ENCODE measurements at places on chromosomes 2 and 18.

GRCh38 chr2:59866436-59866835 lies 687.0 kb downstream of the BCL11A start:
- DNase-seq: no peak

GRCh38 chr2:172739661-172740266 lies 4.1 kb downstream of the RAPGEF4 start:
- no peak for DNase-seq

DNA sequence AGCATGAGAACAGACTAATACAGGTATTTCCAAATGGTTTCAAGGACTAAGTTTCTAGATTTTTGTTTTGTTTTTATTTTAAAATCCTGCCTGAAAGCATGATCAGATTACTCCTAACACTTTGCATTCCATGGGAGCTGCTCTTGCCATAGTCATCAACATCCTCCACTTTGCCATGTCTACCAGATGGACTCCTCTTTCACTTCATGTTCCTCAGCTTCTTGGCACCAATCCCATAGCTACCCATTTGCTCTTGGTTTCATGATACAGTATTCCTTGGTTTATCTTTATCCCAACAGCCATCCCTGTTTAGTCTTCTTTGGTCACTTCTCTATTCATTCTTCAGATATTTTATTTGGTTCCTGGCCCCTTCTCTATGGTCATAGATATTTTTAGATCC lies 154.2 kb upstream of the CCDC195 start:
- no peak for DNase-seq

GRCh38 chr2:118056165-118056534 lies 32.1 kb upstream of the INSIG2 start:
- DNase-seq: no peak

DNA sequence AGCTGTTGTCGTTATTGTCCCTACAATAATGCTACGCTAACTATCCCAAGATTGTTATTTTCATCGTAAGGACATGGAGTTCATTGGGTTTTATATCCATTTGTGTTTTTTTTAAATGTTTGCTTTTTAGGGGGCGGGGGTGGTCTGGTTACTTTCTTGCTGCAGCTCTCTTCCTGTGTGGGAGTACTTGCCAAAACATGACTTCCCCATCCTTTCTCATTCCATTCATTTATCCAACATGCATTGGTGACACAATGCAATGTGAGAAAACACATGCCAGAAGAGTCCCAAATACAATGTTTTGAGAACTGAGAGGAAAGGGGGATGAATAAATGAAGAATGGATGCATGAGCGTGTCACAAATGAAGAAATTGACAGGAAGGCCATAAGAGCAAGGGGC lies 55.9 kb downstream of the E2F6 start:
- DNase-seq: no peak

DNA sequence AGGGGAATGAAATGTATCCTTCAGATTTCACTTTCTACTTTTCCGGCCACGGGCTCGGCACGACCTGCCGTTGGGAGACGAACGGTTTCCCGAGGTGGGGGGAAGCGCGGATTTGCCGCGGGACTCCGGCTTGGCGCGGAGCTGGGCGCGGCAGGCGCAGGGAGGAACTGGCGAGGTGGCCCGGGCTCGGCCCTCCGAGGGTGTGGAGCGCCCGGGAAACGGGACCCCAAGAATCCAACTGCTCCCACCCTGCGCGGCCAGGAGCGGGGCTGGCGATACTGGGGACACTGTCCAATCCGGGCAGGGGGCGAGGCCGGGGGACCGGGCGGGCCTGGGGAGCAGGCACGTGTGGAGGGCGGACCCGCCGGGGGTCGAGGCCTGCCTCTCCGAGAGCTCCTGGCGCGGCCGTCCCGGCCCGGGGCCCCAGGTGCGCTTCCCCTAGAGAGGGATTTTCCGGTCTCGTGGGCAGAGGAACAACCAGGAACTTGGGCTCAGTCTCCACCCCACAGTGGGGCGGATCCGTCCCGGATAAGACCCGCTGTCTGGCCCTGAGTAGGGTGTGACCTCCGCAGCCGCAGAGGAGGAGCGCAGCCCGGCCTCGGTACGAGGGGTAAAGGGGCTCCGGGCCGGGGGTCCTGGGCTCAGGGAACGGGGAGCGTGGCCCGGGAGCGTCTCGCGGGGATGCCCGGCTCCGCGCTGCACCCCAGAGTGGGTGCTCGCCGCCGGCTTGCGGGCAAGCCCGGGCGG lies at the start of gene ANXA4:
ANXA4 (plus strand) TSS at position 560 of the 747 bp plus-strand sequence. CDS start 39,432 bp downstream, outside the sequence.
- no peak for DNase-seq

GRCh38 chr2:143909577-143910353 lies 610.2 kb downstream of the ZEB2 start:
- DNase-seq: no peak

GRCh38 chr2:187646556-187646955 lies 92.3 kb upstream of the TFPI start:
- no peak for DNase-seq

DNA sequence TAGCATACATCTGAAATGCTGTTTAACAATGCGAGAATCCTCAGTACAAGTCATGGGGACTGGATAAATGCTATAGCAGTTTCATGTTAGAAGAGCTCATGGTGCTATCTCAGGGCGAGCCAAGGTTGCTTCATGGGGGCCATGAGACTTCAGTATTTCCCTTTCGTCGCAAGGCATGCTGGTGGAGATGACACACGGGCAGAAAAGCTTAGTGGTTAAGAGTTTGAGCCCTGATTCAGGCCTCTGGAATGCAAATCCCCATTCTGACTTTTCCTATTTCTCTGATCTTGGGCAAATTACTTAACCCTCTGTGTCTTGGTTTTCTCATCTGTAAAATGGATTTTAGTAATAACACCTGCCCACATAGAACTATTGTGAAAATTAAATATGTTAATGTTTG lies 57.4 kb upstream of the EPHA4 start:
- no peak for DNase-seq

DNA sequence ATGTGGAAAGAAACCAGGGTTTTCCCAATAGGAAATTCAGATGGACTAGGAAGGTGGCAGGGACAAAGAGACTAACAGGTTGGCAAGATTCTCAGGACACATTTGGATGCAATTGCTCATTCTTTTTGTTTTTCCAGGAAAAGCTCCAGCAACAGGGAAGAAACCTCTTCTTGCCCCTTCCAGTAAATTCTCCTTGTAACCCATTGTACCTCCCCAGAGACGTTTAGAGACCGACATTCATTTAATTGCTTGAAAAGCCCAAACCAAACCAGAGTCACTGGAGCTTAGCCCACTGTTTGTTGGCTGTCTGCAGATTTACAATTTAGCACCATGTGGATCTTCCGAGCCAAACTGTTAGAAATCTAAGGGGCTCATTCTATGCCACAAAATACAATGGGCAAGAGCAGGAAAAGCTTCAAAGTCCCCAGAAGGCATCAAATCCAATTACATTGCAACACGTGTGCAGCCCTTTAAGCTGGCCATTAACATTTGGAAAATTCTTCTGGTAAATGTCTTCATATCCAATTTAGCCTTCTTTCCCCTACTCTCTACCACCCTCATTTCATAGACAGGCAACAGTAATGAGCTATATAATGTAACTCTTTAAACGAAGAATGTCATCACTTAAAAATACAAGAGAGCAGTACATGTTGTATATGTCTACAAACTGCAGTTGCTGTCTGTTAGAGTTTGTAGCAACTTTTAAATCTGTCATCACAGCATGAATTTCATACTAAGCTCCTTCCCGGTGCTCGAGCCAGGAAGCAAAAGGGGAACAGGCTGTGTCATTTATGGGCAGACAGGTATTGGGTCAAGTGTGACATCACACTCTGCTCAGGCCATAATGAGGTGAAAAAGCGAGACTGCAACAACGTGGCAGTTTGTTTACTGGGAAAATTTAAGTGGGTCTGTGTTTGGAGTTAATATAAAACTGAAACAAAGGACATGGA lies 235.6 kb upstream of the HNRNPA3 start:
- DNase-seq: no peak

DNA sequence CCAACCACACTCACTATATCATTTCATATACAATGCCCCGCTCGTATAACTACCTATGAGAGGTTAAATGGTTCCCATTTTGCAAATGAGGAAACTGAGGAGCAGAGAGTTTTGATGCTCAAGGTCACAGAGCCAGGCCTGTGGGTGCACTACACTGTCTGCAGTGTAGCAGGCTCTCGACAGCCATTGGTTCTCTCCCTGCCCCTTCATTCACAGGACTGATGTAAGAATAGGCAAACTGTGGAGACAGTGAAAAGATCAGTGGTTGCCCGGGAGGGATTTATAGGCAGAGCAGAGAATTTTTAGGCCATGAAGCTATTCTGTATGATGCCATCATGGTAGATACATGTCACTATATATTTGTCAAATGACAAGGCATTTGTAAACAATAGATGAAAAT lies 39.0 kb upstream of the LBH start:
- no peak for DNase-seq

DNA sequence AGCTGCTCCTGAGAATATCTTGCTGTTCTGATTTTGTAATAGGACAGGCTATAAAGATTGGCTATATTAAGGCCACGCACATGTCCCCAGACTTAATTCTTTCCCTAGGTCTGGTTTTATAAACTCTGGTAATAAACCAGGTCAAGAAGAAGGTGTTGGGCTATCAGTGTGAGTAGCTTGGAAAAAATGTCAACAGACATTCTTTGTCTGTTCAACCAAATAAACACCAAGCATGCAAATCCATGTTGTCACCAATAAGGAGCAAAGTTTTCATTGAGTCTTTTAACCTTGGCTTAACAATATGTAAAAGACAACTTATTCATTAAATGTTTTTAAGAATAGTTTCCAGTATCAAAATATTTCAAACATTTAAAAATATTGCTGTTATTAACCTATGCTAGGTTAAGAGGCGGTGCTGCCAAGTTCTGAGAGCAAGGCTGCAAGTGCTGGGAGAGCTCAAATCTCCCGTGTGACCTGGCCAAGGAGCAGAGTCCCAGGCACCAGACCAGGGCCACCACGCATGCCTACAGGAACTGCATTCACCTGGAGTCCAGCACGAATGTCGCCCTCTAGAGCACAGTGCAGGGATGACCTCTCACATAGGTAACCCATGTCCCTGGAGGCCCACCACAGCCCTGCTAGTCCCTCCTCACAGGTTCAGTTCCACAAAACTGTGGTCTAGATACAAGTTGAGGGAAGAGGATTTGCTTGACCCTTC lies 120.5 kb upstream of the POU3F3 start:
- DNase-seq: no peak

- no peak for DNase-seq
These were observed 16.9 kb upstream of the ALMS1 start for GRCh38 chr2:73368781-73369180.

DNA sequence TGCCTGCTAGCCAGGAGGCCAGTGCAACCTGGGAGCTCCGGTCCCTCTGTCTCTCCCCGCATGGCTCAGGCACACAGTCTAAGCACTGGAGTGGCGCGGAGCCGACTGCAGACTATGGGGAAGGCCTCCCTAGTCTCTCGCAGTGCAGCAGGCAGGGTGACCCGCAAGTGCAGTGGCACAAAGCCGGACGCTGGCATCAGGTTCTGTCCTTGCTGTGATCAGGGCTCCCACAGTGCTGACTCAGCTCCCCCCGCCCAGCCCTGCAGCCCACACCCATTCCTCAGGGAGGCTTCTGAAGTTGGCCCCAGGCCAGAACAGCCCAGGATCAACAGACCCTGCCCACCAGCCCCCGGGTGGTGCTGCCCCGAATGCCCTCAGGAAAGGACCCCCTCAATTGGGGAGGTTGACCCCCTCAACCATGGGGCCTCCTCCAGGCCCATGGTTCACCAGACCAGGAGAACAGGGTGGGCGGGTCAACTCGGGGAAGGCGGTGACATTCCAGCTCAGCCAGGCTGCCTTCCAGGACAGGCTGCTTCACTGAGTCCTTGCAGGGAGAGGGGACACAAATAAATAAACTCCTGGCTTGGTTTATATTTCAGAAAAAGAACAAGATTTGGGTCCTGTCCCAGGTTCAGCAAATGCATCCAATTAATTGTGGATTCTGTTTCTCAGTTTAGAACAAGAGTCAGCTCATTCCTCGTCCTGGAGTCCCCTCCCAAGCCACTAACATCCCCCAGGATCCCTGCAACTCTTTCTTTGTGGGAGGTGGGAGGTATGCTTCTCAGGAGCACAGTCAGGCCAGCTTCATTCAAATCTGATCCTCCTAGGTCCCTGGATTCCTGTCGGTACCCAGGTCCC lies 12.2 kb downstream of the BIN1 start:
- no peak for DNase-seq

DNA sequence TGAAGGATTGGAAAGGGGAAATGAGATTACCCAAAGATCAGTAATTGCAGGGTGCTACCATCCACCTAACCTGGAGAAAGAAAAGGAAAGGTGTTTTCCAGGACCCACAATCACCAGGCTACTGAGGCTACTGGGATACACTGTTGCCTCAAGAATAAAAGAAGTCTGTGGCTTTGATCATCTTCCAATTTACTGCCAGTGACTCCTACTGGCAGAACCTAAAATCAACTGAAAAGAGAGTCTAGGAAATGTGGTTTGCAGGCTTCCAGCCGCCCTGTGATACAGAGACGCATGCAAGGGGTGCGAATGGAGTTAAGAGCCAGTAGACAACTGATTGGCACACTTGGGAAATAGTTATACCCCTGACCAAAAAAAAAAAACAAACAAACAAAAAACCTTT lies 16.6 kb upstream of the TTL start:
- DNase-seq: no peak

GRCh38 chr2:160911258-160911657 lies 249.0 kb upstream of the TANK start:
- DNase-seq: no peak

- DNase-seq: no peak
These were observed 31.4 kb upstream of the AGAP1 start for GRCh38 chr2:235462415-235462790.

DNA sequence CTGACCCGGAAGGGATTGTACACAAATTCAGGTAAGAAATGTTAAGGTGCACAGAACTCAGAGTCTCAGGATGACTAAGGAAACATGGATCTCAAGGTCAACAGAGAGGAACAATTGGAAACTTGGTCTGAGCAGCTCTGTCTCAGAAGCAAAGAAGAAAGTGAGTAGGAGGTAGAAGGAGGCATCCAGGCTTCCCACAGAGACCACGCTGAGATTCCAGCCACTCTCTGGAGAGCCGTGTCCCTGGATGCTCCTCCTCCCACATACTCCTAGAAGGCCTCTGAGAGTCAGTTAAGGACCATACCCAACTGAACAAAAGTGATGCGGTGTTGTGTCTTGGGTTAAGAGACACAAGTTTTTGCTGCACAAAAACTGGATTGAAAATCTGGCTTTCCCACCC lies 8.6 kb upstream of the PLB1 start:
- no peak for DNase-seq

DNA sequence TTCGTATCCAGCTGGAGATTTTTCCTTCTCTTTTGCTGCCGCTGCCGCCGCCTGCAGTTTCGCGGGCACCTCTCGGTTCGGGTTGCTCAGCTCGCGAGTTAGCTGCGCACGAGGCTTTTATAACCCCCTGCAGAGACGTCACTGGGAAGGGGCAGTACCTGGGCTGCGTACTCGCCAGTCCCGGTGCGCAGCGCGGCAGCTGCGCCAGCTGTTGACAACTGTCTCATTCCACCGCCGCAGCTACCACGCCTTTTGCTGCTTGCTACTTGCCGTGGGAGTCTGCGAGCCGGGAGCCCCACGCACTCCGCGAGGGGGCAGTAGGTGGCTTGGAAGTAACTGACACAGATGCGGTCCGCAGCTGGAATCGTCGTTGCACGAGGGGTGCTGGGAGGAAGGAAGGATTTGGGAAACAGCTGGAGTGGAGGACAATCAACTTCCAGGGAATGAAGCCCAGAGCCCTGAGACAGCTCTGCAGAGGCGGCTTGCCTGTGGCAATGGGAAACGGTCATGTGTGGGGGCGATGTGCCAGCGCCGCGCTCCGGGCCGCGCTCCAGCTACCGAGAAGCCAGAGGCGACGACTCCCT lies at the start of gene TACR1:
TACR1 (minus strand) TSS at position 93 of the 584 bp plus-strand sequence. CDS start 586 bp downstream, outside the sequence.
- no peak for DNase-seq

Measured in activated CD8-positive, alpha-beta memory T cell treated with anti-CD3 and anti-CD28 coated beads for 1 hour (primary cell).